NCI-H2081 (cell line): ENCODE measurements at places on chromosomes 5 and 9.

DNA sequence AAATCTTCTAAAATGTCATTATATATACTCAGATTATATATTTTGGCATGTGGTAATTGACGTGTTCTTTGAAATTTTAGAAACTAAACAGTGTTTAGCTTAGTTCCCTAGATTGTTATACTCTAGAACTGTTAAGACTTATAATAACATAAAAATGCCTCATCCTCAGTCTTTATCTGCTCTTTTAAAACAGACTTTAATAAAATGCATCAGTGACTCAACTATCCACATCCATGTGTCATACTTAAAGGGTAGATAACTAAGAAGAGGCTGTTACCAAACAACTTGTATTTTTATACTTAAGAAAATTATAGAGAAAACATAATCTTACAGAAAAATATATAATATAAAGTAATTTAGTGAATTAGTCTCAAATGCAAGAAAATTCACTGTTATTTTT is 15.2 kb downstream of the NFIL3 start:
- DNase-seq, result no peak

DNA sequence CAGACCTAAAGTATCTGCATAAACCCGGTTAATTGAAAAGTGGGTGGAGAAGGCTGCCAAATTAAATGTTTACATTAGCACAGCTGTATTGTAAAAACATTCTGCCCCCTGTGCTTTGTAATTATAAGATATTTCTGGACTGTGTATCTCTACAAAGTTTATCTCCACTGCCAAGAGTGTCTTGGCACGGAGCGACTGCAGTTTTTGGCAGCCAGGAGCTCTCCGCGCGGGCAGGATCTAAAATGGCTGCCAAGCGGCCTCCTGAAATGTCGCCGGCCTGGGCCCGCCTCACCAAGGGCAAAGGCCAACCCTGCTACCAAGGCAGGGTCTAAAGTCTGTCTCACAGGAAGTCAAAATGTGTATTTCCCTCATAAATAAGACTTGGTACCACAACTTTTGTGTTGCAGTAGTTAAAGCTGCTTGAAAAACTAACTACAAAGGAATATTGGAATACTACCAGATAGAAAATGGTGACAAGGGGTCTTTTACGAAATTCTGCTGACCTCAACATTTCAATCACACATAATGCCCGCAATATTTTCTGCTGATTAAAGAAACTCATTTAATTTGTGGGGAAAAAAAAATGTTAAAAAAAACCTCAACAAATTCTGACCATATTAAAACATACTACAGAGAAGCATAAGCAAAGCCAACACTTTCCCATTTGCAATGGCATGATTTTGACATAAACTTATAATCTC is 110.4 kb downstream of the NFIB start:
- peak; percentile 76 for DNase-seq

DNA sequence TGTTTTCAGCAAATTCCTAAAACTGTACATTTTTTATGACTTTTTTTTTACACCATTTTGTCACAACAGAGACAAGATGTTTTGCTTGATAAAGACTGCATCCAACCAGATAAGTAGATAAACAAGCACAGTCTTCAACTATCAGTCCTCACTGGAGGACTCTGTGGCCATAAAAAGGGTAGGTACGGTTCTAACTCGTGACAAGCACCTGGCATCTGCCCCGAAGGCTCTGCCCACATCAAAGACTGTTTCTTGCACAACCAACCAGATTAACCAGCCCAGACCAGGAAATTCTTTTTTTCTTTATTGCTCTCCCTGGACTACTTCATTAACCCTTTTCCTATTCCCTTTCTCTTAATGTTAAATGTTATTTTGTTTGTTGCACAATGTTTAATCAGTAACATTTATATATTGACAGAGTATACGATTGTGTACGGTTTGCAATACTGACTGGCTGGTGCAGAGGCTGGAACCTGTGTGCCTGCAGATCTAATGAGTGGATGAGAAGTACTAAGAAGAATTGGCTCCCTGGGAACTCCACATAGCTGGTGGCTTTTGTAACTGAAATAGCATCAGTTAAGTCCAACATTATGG is 74.1 kb downstream of the SERINC5 start:
- peak; percentile 5 for DNase-seq

DNA sequence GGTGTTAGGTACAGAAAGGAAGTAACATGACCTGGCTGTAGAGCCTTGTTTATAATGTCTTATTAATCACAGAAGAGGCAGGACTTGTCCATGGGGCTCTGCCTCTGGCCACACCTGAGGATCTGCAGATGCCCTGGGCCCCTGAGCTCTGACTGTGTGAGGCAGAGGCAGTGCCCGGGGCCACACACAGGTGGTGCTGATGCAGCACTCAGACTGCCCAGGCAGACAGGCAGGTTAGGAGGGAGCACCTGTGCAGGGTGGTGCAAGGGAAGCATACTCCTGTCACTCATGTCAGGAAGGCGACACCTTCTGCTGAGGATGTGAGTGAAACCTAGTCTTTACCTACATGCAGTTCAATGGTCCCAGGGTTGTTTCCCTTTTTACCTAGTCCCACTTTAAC is 88.7 kb downstream of the CFAP90 start:
- no peak for DNase-seq

- no peak for DNase-seq
These were observed 461.3 kb downstream of the ENC1 start for GRCh38 chr5:74179179-74179578.

GRCh38 chr5:180618487-180618828 is 27.2 kb upstream of the SCGB3A1 start:
- DNase-seq, result no peak

DNA sequence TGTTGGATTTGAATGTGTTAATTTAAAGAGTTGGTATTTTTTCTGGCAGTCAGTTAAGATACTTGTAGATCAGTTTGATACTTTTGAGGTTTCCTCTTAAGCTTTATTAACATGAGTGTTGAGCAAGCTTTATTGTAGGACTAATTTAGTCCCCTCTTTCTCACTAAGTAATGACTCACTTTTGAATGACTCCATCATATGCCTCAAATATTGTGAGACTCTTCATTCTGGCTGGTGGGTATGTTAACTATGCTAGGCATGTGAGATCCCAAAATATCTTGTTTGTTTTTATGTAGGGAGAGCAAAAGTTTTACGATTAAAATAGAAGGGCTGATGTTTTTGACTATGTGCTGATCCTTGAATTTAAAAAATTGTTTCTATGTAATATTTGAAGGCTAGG is 355.7 kb downstream of the IZUMO3 start:
- DNase-seq, result no peak

- DNase-seq, result peak; percentile 84
These were observed 460 bp downstream of the DMRTA1 start for GRCh38 chr9:22446950-22447617.

DNA sequence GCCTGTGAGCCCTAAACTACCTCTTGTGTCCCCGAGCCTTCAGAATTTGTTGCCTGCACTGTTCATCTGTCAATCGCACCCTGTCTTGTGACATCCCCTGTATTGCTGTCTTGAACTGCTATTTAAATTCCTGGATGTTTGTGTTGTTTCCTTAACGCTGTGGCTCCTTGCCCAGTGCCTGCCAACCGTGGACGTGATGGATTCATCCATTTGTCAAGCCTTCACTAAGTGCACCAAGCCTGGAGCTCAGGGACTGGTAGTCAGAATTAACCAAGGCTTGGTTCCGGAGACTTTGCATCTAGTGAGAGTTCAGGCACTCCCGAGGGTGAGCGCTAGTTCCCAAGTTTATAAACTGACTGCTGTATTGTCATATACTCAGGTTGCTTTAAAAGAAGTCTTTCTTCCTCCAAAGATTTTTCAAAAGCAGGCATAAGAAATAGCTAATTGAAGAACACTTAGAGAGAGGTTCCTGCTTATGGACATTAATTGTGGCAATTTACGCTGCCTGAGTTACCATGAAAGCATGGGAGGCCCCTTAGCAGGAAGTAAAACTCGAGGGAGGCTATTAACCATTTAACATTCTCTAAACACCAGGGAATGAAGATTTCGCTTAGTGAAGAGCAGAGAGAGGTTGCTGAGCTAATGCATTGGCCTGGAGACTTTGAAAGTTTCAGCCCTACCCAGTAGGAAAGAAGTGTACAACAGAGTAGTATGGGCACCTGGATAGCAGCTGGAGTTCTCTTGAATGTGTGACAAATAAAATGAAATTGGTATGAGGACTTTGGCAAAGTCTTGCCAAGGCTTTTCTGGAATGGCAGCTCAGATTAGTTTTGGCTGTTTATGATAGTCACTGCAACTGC is 29.0 kb downstream of the RGS3 start:
- no peak for DNase-seq

DNA sequence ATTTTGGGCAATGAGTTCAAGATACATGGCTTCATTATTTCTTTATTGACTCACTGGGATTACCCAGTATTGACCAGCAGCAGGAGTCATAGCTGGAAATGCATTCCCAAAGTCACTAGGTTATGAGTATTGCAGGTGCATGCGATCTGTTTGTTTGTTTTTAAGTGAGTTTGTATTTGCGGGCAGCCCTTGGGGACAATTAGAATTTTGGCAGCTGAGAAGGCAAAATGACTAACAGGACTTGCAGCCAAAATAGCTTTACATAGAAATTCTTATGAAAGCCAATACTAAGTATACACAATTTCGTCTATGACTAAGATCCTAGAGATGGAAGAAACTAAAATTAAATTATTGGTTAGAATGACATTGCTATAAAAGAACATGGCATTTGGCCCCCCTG is 18.1 kb upstream of the RGMB start:
- DNase-seq, result no peak

DNA sequence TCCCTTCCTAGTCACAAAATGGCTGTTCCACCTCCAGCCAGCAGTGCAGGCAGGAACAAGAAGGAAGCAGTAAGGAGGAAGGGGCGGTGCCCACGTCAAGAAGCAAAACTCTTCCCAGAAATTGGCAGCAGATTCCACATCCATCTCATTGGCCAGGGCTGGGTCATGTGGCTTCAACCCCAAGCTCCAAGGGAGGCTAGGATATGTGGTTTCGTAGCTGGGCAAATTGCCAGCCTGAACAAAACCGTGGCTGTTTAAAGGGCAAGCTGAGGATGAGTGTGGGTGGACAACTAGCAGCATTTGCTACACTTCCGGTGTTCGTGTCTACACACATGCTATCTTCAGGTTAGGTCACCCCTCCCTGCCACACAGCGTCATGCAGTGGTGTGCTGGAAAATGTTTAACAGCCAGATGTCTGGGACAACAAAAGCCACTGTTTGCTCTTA is 92.1 kb upstream of the MAP1B start:
- DNase-seq, result peak; percentile 51

DNA sequence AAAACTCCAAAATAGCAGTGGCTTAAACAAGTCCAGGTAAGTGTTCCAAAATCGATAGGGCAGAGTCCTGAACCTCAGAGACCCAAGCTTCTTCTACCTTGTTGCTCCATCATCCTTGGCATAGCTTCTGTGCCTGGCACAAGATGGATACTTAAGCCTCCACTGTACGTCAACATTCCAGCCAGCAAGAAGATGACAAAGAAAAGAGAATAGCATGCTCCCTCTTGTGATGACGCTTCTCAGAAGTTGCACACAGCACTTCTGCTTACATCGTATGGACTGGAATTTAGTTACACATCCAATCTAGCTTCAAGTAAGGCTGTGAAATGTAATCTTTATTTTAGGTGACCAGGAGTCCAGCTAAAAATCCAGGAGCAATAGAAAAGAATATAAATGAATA is 227.4 kb downstream of the ESM1 start:
- DNase-seq, result no peak
